ENCODE measurements at places on chromosomes 7 and 10. TPM values are rescaled to one million over a fixed set of nuclear protein-coding genes. Genes with fewer than 3 reads are reported as not detected.

Gene NODAL
- total RNA-seq = not detected

GRCh38 chr7:2354939-2355704 is 495 bp downstream of the EIF3B start:
- H3K4me3 ChIP-seq = peak overlapping the region; percentile 97
- DNase-seq = no peak
- H3K27ac ChIP-seq = peak overlapping the region; percentile 98
- no peaks in the 10 kb centered on the region for H3K27me3 ChIP-seq
- H3K36me3 ChIP-seq = no peaks in the 10 kb centered on the region

Gene ITGB8
- total RNA-seq = 9.1 TPM

DNA sequence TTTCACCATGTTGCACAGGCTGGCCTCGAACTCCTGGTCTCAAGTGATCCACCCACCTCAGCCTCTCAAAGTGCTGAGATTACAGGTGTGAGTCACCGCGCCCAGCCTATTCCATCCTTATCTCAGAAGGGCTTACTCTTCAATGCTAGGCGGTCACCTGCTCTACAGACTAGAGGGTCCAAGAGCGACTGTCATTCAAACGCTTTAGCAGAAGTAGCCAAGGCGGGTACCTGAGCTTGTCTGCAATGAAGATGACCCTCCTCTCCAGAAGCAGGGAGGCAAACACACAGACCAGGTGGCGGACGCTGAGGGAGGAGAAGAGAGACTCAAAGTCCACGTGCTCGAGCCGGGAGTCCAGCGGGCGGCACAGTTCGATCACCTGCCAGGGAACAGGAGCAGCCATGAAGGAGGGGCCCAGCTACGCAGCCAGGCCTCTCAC is 65.1 kb upstream of the MKRN1 start:
- peaks cover 9% of the 10 kb centered on the region for H3K4me1 ChIP-seq
- no peak overlapping the region for H3K4me3 ChIP-seq
- H3K36me3 ChIP-seq = no peaks in the 10 kb centered on the region
- peak overlapping the region; percentile 4 for H3K27ac ChIP-seq
- H3K27me3 ChIP-seq = no peaks in the 10 kb centered on the region

- no peak overlapping the region for H3K27ac ChIP-seq
- no peak overlapping the region for H3K4me3 ChIP-seq
- H3K36me3 ChIP-seq = no peaks in the 10 kb centered on the region
- no peaks in the 10 kb centered on the region for H3K27me3 ChIP-seq
- DNase-seq = no peak
These were observed 60.3 kb upstream of the STK17A start for GRCh38 chr7:43522406-43523156.

Gene SVOPL
- total RNA-seq = not detected

All from uterus (tissue), 4 donors.